ENCODE measurements at places on chromosomes 1 and 21.

DNA sequence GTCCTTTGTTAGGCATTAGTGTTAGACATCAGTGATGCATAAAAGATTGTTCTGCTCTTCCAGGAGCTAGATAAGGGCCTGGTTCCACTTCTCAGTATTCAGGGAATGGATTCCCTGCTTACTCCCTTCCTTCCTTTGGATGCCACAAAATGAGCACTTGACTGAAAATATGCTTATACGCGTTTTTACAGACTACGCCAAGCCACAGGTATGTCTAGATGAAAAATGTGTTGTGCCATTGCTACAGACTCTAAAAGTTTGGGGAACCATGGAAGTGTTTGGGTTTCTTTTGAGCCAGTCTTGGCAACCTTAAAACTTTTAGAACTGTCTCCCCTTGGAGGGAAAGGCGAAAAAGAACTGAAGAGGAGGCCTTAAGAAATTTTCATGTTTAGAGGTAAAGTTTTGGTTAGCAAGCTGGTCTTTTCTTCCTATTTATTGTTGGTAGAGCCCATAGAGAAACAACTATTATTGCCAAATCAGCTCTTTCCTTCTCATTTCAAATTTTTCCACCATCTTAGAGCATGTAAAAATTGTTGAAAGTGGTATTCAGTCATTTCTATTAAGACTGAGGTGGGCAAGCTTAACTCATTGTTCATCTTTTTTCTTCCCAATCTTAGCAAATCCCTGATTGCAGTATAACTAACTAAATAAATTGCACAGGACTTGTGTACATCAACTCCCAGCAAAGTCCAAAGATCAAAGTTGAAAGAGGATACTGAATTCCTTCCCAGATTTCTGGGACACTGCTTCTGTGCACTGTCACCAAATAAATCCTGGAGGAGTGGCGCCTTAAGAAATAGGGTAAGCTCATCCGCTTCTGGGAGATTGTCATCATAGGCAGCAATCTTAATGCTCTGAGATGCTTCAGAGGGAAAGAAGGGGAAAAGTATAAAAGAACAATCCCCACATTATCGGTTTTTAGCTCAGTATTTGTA lies 18.9 kb downstream of the FGGY start:
- DNase-seq = no peak

DNA sequence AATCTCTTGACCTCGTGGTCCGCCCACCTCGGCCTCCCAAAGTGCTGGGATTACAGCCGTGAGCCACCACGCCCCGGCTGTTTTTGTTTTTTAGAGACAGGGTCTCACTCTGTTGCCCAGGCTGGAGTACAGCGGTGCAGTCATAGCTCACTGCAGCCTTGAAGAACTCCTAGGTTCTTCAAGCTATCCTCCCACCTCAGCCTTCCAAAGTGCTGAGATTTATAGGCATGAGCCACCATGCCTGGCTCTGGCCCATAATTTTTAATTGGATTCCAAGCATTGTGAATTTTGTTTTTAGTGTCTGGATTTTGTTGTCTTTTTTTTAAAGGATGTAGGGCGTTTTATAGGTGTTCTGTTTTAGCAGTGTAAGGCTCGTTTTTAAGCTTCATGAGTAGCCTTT lies 28.6 kb upstream of the TXLNA start:
- DNase-seq = no peak

DNA sequence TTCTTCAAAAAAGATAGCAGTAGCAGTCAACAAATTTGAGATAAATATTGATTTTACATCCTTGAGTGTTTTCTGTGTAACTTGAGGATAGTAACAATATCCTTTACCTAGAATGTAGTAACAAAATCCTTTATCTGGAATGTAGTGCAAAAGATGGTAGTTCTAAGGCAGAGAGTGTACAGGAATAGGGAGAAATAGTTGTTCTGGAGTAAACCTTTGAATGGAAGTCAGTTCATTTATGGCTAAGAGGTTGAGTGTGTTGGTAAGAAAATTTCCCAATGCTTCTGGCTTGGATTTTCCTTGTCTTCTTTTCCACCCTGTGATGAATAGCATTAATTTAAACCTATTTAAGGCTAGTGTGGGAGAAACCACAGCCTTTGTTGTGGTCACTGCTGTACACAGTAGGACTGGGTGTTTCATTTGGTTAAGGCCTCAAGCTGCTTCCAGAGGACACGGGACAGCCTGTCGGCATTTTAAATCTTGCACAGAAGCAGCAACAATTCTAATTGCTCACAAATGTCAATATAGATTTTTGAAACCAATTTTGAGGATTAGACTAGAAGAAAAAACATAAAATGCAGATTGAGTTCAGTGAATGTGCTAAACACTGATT lies 11.3 kb downstream of the NFIA start:
- DNase-seq = no peak

GRCh38 chr1:225860876-225861441 lies 21.2 kb downstream of the TMEM63A start:
- no peak for DNase-seq

DNA sequence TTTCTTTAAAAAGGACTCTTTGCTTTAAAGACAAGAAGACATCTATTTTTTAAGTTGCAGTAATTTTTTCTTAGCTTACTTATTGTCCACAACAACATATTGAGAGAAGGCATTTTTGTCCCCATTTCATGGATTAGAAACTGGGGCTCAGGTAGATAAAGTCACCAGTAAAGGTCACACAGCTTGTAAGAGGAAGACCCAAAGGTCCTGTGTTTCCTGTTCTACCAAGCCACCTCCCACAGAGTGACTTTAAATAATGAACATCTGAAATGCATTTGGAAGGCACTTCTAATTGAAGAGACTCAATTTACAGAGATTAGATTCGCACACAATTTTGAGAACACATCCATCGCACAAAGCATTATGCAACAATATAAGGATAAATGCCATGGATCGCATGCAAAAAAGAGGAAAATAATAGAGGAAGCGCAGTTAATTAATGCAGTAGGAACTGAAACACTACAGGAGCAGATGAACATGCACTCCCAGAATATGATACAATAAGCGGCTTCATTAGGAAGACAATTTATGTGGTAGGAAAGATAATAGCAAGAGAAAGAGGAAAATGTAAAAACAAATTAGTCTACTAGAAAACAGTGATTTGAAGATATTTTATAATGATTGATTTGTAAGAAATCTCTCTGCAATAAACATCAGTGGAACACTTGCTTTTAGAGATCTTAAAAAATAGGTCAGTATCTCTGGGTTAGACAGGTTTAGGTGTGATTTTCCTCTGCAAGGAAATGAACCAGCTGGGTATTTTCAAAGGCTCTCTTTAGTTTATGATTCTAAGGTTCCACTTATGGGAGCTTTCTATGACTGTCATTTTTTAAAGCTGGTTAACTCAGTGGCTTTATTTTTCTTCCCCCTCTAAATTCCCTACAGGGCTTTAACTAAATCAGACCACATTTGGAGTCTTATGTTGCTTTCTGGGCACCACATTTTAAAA lies 27.1 kb upstream of the CD2 start:
- DNase-seq = no peak

DNA sequence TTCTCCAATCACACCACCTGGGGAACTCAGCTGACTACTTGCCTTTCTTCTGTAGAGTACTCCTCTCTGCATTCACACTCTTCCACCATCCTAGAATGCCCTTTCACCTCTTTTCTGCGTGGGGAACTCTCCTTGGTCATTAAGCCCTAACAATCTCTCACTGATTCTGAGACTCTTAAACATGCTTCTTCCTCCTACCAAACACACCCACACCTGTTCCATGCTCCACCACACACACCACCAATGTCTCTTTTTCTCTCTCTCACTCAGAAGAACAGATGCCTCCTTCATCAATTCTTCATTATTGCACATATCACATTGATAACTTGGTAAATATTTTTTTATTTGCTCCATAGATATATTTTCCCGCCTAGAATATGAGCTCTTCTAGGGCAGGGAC lies 53.6 kb downstream of the WARS2 start:
- no peak for DNase-seq

GRCh38 chr1:224852901-224853568 lies 76.4 kb upstream of the DNAH14 start:
- peak; percentile 8 for DNase-seq

GRCh38 chr1:7623842-7624241 lies 147.3 kb upstream of the VAMP3 start:
- DNase-seq = no peak

DNA sequence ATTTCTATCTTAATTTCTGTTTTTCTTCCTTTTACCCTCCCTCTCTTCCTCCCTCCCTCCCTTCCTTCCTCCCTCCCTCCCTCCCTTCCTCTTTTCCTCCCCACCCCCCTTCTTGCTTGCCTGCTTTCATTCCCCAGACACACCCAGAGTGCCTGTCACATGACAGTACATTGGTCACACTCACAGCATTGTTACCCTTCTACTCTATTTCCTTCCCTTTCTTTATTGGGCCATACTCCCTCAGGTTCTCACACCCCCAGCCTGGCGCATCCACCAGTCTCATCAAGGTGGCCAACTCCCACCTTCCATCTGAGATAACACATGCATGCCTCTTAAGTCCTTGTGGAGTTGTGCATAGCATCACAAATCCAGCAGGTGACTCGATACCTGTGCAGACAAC lies 10.9 kb downstream of the TMPRSS3 start:
- no peak for DNase-seq

DNA sequence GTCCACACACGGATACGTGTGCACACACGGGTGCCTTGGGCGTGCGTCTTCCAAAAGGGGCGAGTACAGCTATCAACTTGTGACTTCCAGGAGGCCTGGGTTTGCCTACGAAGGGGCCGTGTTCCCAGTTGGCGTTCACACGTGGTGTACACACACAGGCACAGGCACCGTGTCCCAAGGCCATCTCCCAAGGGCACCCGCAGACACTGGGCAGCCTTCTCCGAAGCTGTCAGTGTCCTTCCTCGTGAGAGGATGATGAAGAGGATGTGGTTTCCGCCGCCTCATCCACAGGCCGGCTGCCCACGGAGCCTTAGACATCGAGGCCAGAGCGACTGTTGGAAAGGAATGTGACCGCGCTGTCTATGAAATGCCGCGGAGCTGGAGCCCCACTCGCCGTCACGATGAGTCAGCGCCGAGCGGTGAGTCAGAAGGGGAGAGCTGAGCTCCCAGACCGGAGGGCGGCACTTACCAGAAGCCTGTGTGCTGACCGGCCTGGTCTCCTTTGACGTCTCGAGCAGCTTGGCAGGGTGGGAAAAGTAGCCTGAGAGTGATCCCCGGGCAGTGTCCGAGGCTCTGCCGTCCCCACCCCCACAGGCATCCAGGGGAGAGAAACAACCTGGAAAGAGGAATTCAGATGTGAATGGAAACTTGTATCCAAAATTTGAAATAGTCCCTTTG lies 141.4 kb upstream of the ARHGEF16 start:
- no peak for DNase-seq
